ENCODE measurements at places on chromosomes 12 and 14.

GRCh38 chr12:101490286-101490920 lies 15.3 kb downstream of the SPIC start:
- DNase-seq = peak; percentile 14

GRCh38 chr12:61282790-61283575 lies 977.2 kb upstream of the USP15 start:
- DNase-seq = no peak

- DNase-seq = peak; percentile 79
Measured at GRCh38 chr14:75906680-75907280, 75.0 kb downstream of the TGFB3 start.

DNA sequence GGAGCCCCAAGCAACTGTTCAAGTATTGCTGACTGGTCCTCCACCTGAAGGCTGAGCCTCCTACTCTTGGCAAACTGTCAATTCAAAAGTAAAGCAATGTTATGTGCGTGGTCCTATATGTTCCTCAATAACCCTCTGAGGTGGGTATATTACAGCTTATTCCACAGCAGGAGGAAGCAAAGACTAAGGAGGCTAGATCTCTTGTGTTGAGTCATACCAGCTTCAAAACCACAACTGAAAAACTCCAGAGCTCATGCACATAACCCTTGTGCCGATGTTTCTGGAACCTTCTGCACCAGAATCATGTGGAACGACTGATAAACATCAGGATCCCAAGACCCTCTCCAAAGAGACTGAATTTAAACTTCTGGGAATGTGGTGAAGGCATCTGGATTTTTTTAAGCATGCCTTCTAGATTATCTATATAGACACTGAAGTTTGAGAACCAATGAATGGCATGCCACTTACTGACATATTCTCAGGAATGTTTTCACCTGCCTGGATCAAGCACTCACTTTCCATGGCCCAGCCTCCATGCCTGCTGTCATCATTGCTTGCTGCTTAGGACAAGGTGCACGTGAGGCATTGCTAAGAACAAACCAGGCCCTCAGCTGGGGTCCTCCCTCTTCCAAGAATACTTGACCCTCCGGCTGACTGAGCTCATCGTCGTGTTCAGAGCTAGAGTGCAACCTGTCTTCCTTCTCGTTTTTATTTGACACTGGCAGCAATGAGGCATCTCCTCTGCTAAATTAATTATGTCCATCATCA lies 194.7 kb downstream of the BCL11B start:
- no peak for DNase-seq

GRCh38 chr12:6157482-6157881 lies 33.0 kb upstream of the VWF start:
- DNase-seq = no peak

GRCh38 chr14:102034301-102034700 lies 52.5 kb downstream of the HSP90AA1 start:
- no peak for DNase-seq

DNA sequence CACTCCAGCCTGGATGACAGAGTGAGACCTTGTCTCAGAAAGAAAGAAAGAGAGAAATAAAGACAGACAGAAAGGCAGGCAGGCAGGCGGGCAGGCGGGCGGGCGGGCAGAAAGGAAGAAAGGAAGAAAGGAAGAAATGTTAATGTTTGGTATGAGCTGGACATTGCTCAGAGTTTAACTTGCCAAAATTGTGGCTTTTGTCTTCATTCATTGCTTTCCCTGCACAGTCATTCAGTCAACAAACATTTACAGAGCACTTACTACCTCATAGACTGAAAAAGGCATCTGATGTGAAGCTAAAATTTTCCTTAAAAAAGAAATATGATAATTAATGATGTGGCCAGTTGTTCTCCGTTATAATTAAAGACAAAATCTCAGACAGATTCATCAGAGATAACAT lies 247.1 kb downstream of the SPTSSA start:
- DNase-seq = no peak

DNA sequence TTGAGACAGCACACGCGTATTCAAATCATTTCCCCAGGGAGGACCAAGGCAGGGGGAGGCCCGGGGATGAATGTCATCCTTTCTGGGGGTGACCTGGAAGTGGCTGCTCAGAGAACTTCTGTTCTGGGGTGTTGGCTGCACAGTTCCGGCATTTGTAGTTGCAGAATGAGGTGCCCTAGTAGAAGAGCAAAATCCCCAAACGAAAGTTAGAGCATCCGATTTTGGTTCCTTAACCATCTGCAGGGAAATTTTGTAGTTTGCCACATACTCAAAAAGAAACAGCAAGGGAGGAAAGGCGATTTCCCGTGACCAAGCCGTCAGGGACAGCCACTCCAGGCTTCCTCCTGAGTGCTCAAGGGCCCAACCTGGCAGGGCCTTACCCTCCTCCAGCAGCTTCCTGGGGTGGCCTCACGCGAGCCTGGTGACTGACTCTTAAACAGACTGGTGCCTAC lies 13.0 kb upstream of the TRAF3 start:
- DNase-seq = no peak

DNA sequence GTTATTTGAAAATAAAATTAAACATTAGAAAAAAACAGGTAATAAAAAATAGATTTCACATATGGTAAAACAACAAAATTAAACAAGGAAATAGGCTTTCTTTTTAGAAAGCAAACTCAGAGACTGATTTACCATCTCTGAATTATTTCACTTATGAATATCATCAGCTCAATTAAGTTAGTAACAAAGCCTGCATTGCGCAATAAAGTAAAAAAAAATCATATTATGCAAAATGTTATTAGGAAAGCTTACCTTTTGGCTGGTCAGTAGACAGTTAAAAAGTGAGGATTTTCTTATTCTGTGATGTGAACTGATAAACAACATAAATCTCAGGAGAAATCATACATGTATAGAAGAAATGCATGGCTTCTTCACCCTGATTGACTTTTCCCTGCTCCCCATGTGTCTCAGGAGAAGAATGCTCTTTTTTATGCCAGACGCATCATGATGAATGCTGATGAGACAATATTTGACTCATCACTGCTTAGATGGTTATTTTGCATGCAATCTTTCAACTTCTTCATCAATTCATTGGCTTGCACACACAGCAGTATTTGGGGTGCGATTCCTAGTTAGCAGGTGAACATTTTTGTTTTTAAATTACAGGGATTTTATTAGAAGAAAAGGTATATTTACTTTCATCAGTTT lies 124.5 kb upstream of the USP15 start:
- no peak for DNase-seq

DNA sequence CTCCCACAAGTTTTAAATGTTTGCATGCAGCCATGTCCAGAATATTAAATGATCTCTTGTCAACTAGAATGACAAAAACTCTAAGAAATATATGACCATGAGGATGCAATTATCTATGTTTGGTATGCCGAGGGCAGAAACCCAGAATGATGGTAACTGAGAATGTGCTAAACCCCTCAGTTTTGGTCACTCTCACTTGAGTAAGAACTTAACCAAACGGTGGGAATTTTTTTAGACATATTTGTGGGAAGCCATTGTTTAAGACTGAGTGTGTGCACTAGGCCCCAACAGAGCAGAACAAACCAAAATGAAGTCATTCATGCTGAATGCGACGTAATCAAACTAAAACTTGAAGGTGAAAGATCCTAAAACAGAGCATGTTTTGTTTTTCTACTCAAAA lies 1927.9 kb upstream of the SEL1L start:
- no peak for DNase-seq

DNA sequence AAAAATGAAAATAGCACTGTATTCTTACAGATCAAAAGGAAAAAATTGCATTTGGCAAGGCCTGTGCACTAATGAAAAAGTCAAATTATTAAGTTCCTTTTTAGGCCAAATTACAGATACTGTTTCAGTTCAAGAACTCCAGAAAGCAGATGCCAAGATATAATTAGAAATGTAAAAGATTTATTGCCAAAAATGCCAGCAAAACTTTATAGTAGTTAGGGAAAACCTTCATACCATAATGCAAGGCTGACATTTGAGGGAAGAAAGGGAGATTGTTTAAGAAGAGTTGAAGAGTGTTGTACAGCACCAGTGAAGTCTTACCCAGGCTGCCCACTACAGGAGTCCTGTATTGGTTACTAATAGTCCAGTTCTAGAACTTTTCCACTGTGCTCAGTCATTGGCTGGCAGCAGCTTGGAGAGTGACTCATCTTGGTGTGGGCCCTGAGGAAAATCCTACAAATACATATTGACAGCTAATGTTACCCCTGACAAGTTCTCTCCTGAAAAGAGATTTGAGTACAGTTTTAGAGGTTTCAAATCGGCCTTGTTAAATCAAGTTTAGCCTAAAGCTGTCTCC lies 600.4 kb downstream of the C12orf50 start:
- DNase-seq = no peak

GRCh38 chr14:37594238-37594970 lies 645 bp downstream of the FOXA1 start:
- peak; percentile 77 for DNase-seq

- DNase-seq = no peak
Measured at GRCh38 chr12:119383206-119383605, 48.7 kb downstream of the CCDC60 start.

DNA sequence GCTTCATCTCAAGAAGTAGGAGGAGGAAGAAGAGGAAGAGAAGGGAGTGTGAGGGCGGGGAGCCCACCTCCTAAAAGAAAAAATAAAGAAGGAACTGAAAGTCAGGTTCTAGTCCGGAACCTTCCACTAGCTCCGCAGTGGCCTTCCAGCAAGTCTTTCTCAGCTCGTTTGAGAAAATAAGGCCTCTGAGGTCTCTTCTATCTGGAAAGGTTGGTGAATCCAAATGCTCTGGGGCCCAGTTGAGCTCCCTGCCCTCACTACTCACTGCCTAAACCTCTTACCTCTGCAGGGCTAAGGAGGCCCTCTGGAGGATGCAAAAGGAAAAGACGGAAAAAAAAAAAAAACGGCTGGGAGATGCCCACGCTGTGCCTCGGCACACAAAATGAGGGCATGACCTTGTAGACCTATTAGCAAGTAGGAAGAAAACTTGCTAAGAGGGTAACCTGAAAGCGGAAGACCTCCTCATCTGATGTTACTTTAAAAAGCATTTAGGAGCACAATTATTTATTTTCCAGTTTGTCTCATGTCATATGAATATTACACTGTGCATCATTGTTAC lies 35.9 kb downstream of the FBLN5 start:
- DNase-seq = peak; percentile 14
